Neural crest cell (in vitro differentiated cells): ENCODE measurements at places on chromosomes 1 and 21.

DNA sequence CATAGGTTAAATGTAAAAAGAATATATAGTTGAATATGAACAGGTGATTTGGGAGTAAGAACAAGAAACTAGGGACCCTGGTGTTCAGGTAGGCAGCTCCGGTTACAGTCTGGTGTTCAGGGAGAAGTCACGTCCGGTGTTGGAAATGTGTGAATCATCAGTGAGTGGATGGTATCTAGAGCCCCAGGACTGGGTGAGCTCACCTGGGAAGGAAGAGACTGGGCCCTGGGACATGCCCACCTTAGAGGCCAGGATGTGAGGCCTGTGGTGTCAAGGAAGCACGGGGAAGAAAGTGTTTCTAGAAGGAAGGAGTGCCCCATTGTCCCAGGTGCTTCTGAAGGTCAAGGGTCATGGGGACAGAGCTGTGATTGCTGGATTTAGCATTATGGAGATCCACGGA is 1.5 kb upstream of the GJB3 start:
- H3K4me3 ChIP-seq: no peak overlapping the region
- peaks cover 4% of the 10 kb centered on the region for H3K4me1 ChIP-seq
- no peak for DNase-seq
- H3K27me3 ChIP-seq: peaks cover 69% of the 10 kb centered on the region
- H3K36me3 ChIP-seq: no peaks in the 10 kb centered on the region
- no peak overlapping the region for H3K27ac ChIP-seq

GRCh38 chr1:160997323-160998038 is 23.5 kb downstream of the F11R start:
- no peak overlapping the region for H3K4me3 ChIP-seq
- peak; percentile 36 for DNase-seq
- H3K27me3 ChIP-seq: no peaks in the 10 kb centered on the region
- H3K36me3 ChIP-seq: no peaks in the 10 kb centered on the region
- H3K27ac ChIP-seq: no peak overlapping the region
- no peaks in the 10 kb centered on the region for H3K4me1 ChIP-seq

GRCh38 chr1:205711105-205712048 is 31.1 kb upstream of the SLC45A3 start:
- H3K27ac ChIP-seq: no peak overlapping the region
- peaks cover 11% of the 10 kb centered on the region for H3K36me3 ChIP-seq
- peaks cover 18% of the 10 kb centered on the region for H3K4me1 ChIP-seq
- peak; percentile 71 for DNase-seq
- no peaks in the 10 kb centered on the region for H3K27me3 ChIP-seq

GRCh38 chr21:35996217-35996616 is 64.1 kb downstream of the SETD4 start:
- H3K36me3 ChIP-seq: no peaks in the 10 kb centered on the region
- peaks cover 26% of the 10 kb centered on the region for H3K27me3 ChIP-seq
- no peak for DNase-seq
- H3K4me3 ChIP-seq: no peak overlapping the region

- no peaks in the 10 kb centered on the region for H3K27me3 ChIP-seq
- peaks cover 3% of the 10 kb centered on the region for H3K36me3 ChIP-seq
- H3K27ac ChIP-seq: no peak overlapping the region
- H3K4me1 ChIP-seq: peaks cover 5% of the 10 kb centered on the region
These were observed 11.4 kb downstream of the AMPD2 start for GRCh38 chr1:109630898-109631512.

- no peak overlapping the region for H3K27ac ChIP-seq
- DNase-seq: no peak
- H3K4me1 ChIP-seq: peaks cover 5% of the 10 kb centered on the region
- no peak overlapping the region for H3K4me3 ChIP-seq
- H3K36me3 ChIP-seq: no peaks in the 10 kb centered on the region
These were observed 52.9 kb upstream of the RGS1 start for GRCh38 chr1:192522673-192523072.

GRCh38 chr21:43353282-43354025 is 73.5 kb downstream of the SIK1 start:
- no peak for DNase-seq
- H3K36me3 ChIP-seq: no peaks in the 10 kb centered on the region
- H3K4me1 ChIP-seq: peaks cover 5% of the 10 kb centered on the region
- H3K4me3 ChIP-seq: no peak overlapping the region

GRCh38 chr1:24015221-24016210 is 35.4 kb upstream of the SRSF10 start:
- no peaks in the 10 kb centered on the region for H3K27me3 ChIP-seq
- H3K36me3 ChIP-seq: no peaks in the 10 kb centered on the region
- peaks cover 7% of the 10 kb centered on the region for H3K4me1 ChIP-seq
- H3K4me3 ChIP-seq: no peak overlapping the region

DNA sequence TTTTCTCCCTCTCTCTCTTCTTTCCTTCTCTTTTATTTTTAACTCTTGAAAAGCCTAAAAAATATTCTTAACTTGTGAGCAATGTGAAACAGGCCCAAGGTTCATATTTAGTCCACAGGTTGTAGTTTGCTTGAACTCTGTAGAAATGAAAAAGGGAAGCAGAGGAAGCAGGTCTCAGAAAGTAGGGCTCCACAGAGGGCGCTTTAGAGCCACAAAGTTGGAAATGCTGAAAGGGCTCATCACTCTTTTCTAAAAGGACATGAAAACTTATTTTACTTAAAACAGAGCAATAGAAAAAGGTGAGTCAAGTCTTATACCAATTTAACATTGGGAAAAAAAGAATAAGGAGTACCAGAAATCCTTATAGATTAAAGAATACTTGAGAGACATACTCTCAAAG is 247.0 kb downstream of the USP25 start:
- no peak overlapping the region for H3K27ac ChIP-seq
- H3K4me1 ChIP-seq: no peaks in the 10 kb centered on the region
- H3K27me3 ChIP-seq: no peaks in the 10 kb centered on the region
- peak; percentile 4 for DNase-seq
- no peak overlapping the region for H3K4me3 ChIP-seq
- H3K36me3 ChIP-seq: no peaks in the 10 kb centered on the region

- no peak overlapping the region for H3K27ac ChIP-seq
- H3K4me3 ChIP-seq: no peak overlapping the region
- no peaks in the 10 kb centered on the region for H3K4me1 ChIP-seq
- no peak for DNase-seq
These were observed 15.2 kb upstream of the FAM76A start for GRCh38 chr1:27710574-27710973.
